Fibroblast of the aortic adventitia (primary cell): ENCODE measurements at places on chromosomes 3 and 15. TPM values are rescaled to one million over a fixed set of nuclear protein-coding genes. Genes with fewer than 3 reads are reported as not detected.

SCN5A gene
- total RNA-seq = 0.08 and 0.99 TPM in 2 replicates

TTLL13 gene
- total RNA-seq = 0.09 TPM in 1 of 2 replicates, not detected in the other

THAP10 gene
- 2.3 and 7.9 TPM in 2 replicates for total RNA-seq

FGF7 gene
- 87.9 and 97.7 TPM in 2 replicates for total RNA-seq

FILIP1L gene
- total RNA-seq = 15.2 and 34.3 TPM in 2 replicates

HTR3D gene
- total RNA-seq = not detected in 2 replicates

EXD1 gene
- not detected in 2 replicates for total RNA-seq

GOLGA6L7 gene
- total RNA-seq = not detected in 2 replicates

ITGA11 gene
- total RNA-seq = 81.1 and 105 TPM in 2 replicates

EFCC1 gene
- total RNA-seq = not detected in 2 replicates

SEMA3B gene
- 9.7 and 110 TPM in 2 replicates for total RNA-seq

ZMYND10 gene
- 0.81 and 0.82 TPM in 2 replicates for total RNA-seq

GCSAM gene
- total RNA-seq = not detected in 2 replicates

PPP1R14D gene
- total RNA-seq = not detected in 2 replicates

TM4SF4 gene
- 0.45 TPM in 1 of 2 replicates, not detected in the other for total RNA-seq

LYZL4 gene
- not detected in 2 replicates for total RNA-seq
